Myocyte (in vitro differentiated cells): ENCODE measurements at places on chromosomes 16 and 17. TPM values are rescaled to one million over a fixed set of nuclear protein-coding genes. Genes with fewer than 3 reads are reported as not detected.

CYTH1 gene
- 35.9 and 43.0 TPM in 2 replicates for total RNA-seq

TCAP gene
- 10.1 and 23.1 TPM in 2 replicates for total RNA-seq

TNS4 gene
- not detected in 2 replicates for total RNA-seq

NPW gene
- total RNA-seq: 0.29 and 0.83 TPM in 2 replicates

CDH8 gene
- 13.6 and 38.7 TPM in 2 replicates for total RNA-seq

HAS3 gene
- total RNA-seq: 0.08 TPM in 1 of 2 replicates, not detected in the other

CACNA1H gene
- 0.16 and 0.21 TPM in 2 replicates for total RNA-seq

TIMP2 gene
- total RNA-seq: 197 and 208 TPM in 2 replicates

CCDC57 gene
- total RNA-seq: 7.9 and 11.3 TPM in 2 replicates

FSCN2 gene
- total RNA-seq: 1.5 and 3.0 TPM in 2 replicates

SUPT4H1 gene
- 36.1 and 49.1 TPM in 2 replicates for total RNA-seq

ASPA gene
- total RNA-seq: 0.03 and 0.05 TPM in 2 replicates

NTN1 gene
- 0.73 and 1.2 TPM in 2 replicates for total RNA-seq

MYH3 gene
- total RNA-seq: 2,551 and 7,123 TPM in 2 replicates

CCL1 gene
- not detected in 2 replicates for total RNA-seq

HSF5 gene
- not detected in 2 replicates for total RNA-seq

FADS6 gene
- total RNA-seq: not detected in 2 replicates

SLC5A11 gene
- 0.26 TPM in 1 of 2 replicates, not detected in the other for total RNA-seq

CNGB1 gene
- not detected in 2 replicates for total RNA-seq

ITGAX gene
- 0.40 TPM in 1 of 2 replicates, not detected in the other for total RNA-seq

CHAD gene
- total RNA-seq: not detected in 2 replicates

ZNF469 gene
- total RNA-seq: 1.5 and 2.7 TPM in 2 replicates

EEF2K gene
- total RNA-seq: 19.8 and 22.2 TPM in 2 replicates

PSMD7 gene
- 120 and 144 TPM in 2 replicates for total RNA-seq

ATXN7L3 gene
- 55.4 and 60.5 TPM in 2 replicates for total RNA-seq

ANKS4B gene
- total RNA-seq: 0.03 TPM in 1 of 2 replicates, not detected in the other

ALOX12B gene
- 0.16 and 0.40 TPM in 2 replicates for total RNA-seq

MC1R gene
- total RNA-seq: 3.1 and 4.4 TPM in 2 replicates

NPB gene
- 1.3 and 6.1 TPM in 2 replicates for total RNA-seq

GNAO1 gene
- not detected in 2 replicates for total RNA-seq

GFAP gene
- 0.68 and 2.3 TPM in 2 replicates for total RNA-seq

OR3A3 gene
- not detected in 2 replicates for total RNA-seq

SLC52A1 gene
- total RNA-seq: not detected in 2 replicates

CLDN7 gene
- not detected in 2 replicates for total RNA-seq
